ENCODE measurements at places on chromosomes 4 and X.

GRCh38 chrX:10049236-10049635 is 82.1 kb downstream of the CLDN34 start:
- no peak for DNase-seq

GRCh38 chrX:134470013-134470412 is 10.0 kb downstream of the HPRT1 start:
- no peak for DNase-seq

- DNase-seq = no peak
Observed at GRCh38 chr4:164550989-164551712, 202.8 kb upstream of the SMIM31 start.

GRCh38 chrX:110211340-110211739 is 106.5 kb downstream of the AMMECR1 start:
- DNase-seq = no peak

- DNase-seq = no peak
Observed at GRCh38 chr4:23234716-23235115, 542.0 kb downstream of the GBA3 start.

GRCh38 chr4:118329849-118330248 is 23.0 kb downstream of the PRSS12 start:
- DNase-seq = no peak

All from cortex of kidney (tissue), 1 donor.